T-helper 2 cell (primary cell): ENCODE measurements at places on chromosomes 7 and 10.

- DNase-seq, result no peak
Measured at GRCh38 chr10:111954386-111954785, 229.2 kb downstream of the GPAM start.

GRCh38 chr7:116167177-116167576 is 43.2 kb upstream of the TES start:
- DNase-seq, result no peak

GRCh38 chr10:86535132-86535882 is 13.7 kb upstream of the WAPL start:
- DNase-seq, result peak; percentile 10

GRCh38 chr7:142455392-142455791 is 197.5 kb upstream of the PRSS58 start:
- no peak for DNase-seq

GRCh38 chr7:42222891-42223290 is 14.1 kb downstream of the GLI3 start:
- no peak for DNase-seq

DNA sequence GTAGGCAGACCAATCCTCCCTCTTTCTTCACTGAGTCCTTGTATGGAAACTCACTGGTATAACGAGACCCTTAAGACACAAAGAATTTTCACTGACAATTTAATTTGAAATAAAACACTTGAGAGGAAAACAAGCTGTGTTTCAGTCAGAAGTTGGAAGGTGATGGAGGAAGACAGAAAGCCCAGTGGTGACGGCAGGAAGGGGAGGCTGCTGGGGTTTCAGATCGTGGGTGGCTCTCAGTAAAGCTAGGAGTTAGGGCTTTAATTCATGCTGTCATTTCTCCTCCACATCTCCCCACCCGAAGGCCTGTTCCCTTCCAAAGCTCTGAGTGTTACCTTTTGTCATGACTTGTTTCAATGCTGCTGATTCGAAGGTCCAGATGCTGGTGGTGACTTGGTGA is 605.2 kb upstream of the DPP6 start:
- no peak for DNase-seq

- DNase-seq, result no peak
Measured at GRCh38 chr7:70266186-70266585, 667.9 kb downstream of the AUTS2 start.

DNA sequence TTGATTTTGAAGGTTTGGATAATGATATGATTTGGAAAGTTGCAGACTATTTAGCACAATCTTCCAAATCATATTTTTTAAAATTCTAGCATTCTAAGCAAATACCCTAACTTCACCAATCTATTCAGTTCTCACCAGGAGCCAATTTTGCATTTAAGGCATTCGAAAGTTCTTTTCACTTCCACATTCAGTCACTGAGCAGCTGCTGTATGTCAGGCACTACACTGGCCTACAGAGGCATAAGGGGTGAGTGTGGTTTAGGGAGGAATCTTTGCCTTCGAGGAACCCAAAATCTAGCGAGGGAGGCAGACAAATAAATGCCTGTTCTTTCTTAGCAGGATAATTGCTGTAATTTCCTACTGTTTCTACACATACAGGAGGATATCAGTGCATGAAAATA is 10.7 kb upstream of the UCN3 start:
- DNase-seq, result no peak

DNA sequence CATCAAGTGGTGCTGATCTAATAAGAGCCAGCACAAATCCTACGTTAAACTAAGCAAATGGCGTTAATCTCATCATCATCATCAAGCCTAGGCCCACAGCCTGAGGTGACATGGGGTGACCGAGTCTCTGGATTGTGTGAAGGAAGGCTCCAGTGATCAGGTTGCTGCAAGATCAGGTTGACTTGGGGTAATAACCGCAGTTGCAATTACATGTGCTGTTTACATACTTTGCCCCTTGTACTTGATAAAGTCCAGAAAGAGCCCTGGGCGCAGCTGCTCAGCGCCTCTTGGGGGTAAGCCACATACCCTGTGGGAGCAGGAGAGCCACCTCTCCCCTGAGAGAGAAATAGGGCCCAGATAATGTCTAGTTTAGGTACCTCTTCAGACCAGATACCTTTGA is 228.1 kb downstream of the WDR11 start:
- DNase-seq, result no peak

DNA sequence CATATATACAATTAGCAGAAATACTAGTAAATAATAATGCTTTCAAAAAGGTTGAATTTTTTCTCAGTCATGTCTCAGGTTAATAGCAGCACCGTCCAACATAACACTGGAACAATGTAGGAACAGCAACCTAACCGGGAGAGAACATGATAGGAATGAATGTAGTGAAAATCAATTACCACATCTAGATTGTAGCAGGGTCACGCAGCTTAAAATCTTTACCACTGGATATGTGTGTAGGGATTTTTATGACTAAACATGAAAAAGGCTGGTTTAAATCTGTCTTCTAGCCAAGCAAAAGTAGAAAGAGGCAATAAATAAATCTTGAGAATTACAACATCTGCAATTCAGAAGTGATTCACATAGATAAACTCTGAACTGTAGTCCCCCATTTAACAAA is 326.0 kb downstream of the DGKB start:
- no peak for DNase-seq

- no peak for DNase-seq
Measured at GRCh38 chr7:79608005-79608404, 154.5 kb upstream of the MAGI2 start.

DNA sequence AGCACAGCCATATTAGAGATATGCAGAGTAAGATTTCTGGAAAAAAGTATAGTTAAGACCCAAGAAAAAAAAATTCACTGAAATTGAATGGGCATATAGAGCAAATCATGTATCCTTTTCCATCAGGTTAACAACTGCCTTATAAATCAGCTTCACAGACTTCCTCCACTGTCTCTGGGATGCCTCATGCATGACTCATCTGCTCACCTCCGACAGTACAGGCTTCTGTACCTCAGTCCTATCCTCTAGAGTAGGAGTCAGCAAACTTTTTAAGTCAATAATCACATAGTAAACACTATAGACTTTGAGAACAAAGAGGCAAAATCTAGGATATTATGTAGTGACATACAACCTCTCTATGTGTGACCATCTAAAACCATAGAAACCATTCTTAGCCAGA is 211.6 kb upstream of the SP8 start:
- no peak for DNase-seq

DNA sequence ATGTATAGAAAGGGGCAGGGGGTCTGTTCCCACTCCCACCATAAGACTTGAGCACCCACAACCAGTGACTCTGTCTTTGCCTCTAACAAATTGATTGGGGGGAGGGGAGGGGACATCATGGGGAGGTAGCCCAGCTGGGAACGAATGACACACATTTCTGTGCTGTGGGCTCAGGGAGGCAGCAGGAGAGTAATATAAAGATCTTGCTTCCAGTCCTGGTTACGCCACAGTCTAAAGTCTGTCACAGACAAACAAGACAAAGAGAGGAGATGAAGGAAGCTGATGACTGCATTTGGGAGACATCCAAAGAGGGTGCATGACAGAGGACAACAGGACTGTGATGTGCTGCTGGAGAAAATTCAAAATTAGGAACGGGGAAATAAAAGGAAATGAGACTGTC is 153.9 kb downstream of the ACTR3B start:
- no peak for DNase-seq

GRCh38 chr10:43208147-43209073 is 58.5 kb downstream of the RASGEF1A start:
- DNase-seq, result peak; percentile 4

GRCh38 chr10:62527019-62527827 is 153.1 kb downstream of the ZNF365 start:
- no peak for DNase-seq

DNA sequence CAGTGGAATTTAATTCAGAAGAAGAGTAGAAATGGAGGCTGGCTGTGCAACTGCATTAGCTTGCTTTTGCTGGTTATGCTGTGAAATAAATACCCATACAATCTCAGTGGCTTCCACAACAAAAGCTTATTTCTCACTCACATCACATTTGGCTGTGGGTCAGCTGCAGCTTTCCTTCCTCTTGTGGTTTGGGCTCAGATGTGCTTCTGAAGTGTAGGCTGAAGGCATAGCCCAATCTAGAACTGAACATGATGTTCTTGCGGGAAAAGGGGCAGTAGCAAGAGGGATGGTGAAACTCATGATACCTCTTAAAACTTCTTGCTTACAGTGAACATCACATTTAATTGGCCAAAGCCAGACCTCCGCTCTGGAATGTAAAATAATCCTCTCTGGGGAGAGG is 119.9 kb downstream of the HECW1 start:
- DNase-seq, result no peak

GRCh38 chr7:106152313-106152665 is 40.2 kb upstream of the SYPL1 start:
- no peak for DNase-seq

GRCh38 chr10:69151984-69152383 is 28.0 kb downstream of the VPS26A start:
- DNase-seq, result no peak

- DNase-seq, result no peak
Measured at GRCh38 chr10:69618746-69619145, 11.3 kb upstream of the FAM241B start.

GRCh38 chr7:150948791-150949251 is 29.3 kb downstream of the KCNH2 start:
- DNase-seq, result no peak

DNA sequence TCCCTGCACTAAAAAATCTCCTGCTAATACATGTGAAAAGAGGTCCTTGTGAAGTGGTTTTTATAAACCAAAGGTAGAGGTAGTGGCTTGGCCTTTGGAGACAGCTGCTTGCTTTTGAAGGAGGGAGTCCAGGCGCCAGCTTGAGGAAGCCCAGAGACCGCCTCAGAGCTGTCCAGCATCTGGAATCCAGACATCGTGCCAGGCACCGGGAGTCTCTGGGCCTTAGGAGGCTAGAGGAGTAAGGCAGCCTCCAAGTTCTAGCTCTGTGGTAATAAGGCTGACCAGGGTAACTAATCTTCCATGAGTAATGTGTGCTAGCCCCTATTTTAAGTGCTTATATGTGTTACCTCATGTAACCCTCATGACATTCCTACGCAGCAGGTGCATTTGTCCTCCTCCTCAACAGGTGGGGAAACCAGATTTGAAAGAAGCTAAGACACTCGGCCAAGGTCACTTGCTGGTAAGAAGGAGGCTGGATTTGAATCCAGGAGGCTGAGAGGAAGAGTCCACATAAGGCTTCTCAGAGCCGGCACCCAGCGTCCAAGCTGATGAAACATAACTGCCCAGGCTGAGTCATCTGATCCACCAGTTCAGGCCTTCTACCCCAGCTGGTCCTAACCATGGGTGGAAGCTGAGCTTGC is 26.1 kb downstream of the PRLHR start:
- no peak for DNase-seq

GRCh38 chr10:52346394-52347326 is 32.6 kb downstream of the DKK1 start:
- DNase-seq, result no peak

DNA sequence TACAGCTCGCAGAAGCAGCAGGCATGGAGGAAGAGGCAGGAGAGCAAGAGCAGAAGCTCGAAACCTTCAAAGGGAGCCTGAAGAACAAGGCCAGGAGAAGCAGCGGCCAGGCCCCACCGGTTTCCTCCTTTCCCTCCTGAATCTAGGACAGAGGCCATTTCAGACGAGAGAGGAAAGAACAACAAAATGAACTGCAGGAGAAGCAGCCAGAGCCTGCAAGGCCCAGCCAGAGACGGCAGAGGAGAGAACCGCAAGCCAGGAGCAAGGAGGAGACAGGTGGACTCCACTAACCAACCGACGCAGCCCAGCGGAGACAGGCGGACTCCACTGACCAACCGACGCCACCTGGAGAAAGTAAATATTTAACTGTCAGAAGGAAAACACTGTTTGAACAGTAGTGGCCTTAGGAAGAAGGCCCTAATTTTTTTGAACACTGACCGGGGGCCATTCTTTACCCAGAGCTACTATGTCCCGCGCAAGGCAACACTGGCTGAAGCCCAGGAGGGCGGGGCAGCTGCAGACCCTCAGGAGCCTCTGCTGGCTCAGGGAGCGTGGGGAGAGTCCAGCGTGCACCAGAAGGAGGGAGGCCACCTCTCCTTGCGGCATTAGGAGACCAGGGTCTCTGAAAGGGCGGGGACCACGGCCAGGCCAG is 559.2 kb downstream of the PTPRN2 start:
- DNase-seq, result no peak

DNA sequence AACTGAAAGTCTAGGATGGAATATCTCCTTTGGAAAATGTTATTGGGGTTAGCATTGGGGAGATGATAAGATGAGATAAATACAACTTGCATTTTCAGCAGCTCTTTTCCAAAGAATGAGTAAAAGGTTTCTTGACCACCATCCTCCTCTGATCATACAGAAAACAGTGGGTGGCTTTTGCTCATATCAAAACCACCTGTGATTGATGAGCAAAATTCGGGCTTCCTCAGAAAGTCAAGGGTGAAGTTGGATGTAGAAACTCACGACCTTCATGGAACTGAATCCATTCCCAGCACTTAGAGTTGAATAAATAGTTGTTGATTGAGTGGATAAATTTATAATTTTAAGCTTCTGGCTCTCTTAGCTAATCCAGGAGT is 158.4 kb downstream of the DNAJB6 start:
- DNase-seq, result no peak

- DNase-seq, result no peak
Measured at GRCh38 chr10:49313501-49314070, 14.6 kb downstream of the C10orf71 start.

DNA sequence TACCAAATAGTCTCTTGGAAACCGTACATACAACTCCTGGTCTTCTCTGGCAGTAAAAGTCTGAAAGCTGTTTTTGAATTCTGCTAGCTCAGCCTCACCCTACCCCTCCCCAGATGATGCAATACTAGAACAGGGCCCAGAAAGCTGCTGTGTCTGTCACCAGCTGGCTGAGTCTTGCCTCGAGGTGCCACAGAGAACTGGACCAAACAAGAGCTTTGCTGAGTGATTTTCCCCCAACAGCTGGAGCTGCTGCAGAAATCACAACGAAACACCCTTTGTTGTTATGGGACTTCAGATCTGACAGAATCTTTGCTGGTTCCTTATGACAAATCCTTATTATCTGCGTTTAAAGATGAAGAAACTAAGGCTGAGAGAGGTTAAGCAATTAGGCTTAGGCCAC is 134.1 kb downstream of the SPAG6 start:
- DNase-seq, result no peak

DNA sequence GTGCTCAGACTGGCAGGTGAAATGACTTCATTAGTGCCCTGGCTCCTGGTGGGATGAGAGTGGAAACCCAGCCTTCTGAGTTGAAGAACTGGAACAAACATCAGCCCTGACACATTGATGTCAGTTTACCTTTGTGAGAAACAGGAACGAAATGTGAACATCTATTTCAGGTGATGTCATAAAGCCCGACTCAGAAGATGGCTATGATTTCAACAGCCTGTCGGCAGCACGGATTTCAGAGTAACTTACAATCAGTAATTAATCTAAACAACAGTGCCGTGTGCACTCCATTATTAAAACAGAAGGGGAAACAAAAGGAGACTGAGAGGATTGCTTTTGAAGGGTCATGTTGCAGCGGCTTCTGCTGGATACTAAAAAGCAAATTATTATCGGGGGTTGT is 243.2 kb downstream of the FRMD4A start:
- no peak for DNase-seq

DNA sequence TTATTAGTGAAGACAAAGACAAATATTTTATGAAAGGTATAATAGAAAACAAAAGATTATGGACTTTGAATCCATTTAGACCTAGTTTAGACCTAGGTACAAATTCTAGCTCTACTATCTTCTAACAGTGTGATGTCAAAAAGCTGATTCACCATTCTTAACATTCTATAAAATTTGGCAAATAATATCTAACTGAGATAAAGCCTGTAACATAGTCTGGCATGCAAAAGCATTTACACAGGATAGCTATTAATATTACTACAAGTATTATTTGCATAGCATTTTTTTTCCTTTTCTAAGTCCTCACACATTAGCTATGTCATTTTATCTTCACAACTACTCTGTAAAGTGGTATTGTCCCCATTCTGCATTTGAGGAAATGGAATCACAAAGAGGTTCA is 179.6 kb upstream of the LRRTM3 start:
- DNase-seq, result no peak
